H1 (cell line): ENCODE measurements at places on chromosomes 7 and 10. TPM values are rescaled to one million over a fixed set of nuclear protein-coding genes. Genes with fewer than 3 reads are reported as not detected.

SH2D4B gene
- 0.06 TPM in 1 of 2 replicates, not detected in the other for polyA plus RNA-seq

POLD2 gene
- 214 and 289 TPM in 2 replicates for polyA plus RNA-seq

IDI2 gene
- not detected in 2 replicates for polyA plus RNA-seq

PRR15 gene
- polyA plus RNA-seq = 4.9 and 8.4 TPM in 2 replicates

GRCh38 chr10:17348501-17349349, 105.7 kb downstream of the ST8SIA6 start:
- no peak for DNase-seq
